ENCODE measurements at places on chromosomes 3 and 15.

- no peak for DNase-seq
These were observed 814.5 kb downstream of the VGLL3 start for GRCh38 chr3:86176445-86176784.

GRCh38 chr3:152638707-152639450 lies 196.1 kb upstream of the P2RY1 start:
- no peak for DNase-seq

DNA sequence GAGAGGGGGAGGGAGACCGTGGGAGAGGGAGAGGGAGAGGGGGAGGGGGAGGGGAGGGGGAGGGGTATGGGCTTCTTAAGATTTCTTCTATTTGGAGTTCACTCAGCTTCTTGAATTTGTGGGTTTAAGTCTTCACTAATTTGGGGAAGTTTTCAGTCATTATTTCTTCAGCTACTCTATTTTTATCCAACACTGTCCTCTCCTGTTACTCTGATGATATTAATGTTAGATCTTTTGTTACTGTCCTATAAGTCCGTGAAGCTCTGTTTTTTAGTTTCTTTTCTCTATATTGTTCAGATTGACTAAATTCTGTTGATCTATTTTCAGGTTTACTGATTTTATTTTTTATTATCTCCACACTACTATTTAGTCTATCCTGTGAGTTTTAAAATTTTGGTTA lies 351.5 kb upstream of the TPM1 start:
- DNase-seq: no peak

GRCh38 chr3:146672941-146673340 lies 67.8 kb upstream of the PLSCR5 start:
- DNase-seq: no peak

DNA sequence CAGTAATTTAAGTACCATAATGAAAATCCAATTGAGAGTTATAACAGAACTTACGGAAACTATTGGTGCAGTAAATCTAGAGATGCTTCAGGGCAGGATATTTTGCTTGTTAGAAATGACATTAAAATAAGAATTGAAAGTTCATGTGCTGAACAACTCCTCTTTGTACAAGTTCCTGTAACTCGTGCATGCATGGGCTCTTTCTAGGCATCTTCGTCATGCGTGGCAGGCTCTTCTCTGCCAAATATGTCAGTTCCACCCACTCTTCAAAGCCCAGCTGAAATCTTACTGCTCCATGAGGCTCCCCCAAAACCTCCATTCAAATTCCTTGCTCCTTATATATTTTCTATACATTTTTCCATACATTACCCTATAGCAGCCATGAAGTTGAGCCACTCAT lies 48.7 kb downstream of the FBN1 start:
- no peak for DNase-seq

- DNase-seq: no peak
These were observed 37.6 kb downstream of the ANO10 start for GRCh38 chr3:43584043-43584826.

DNA sequence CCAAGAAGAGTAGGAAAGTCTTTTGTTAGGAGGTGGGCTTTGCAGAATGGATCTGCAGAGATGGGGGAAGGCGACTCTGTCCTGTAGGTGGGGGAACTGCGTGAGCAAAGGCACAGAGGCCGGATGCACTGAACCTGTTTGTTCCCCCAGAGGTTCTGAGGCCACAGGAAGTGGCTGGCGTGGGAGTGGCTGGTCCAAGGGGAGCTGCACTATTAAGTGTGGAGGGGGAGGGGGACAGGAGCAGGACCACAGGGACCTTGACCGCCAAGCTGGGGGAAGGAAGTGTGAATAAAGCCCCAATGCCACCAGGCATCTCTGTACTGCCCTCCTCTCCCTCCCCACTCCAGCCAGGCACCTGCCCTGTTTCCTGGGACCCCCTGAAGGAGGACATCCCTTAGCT lies 51.8 kb downstream of the CYP11A1 start:
- no peak for DNase-seq

DNA sequence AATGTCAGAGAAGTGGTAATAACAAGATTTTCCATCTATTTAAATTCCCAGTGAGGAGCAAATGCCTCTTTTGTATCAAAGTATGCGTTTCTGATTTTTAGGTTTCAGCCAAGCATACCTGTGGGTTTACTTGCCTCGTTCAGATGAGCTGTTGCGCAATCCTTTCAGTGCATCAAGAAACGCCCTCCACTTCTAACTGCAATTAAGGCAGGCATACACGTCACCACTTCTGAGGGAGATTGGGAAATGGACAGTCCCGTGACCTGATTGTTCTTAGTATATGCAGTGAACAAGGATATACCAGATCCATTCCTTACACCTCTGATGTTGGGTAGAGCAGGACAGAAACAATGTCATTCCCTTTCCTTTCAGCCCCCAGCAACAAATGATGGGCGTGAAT lies 219.0 kb downstream of the ITPR1 start:
- no peak for DNase-seq

GRCh38 chr15:34652726-34653033 lies 69.2 kb upstream of the GOLGA8B start:
- DNase-seq: no peak

Measured in T1000 (cell line).